ENCODE measurements at places on chromosomes 12 and 14.

- no peak for DNase-seq
Observed at GRCh38 chr12:25455696-25456095, 97.4 kb downstream of the LMNTD1 start.

GRCh38 chr14:90301668-90302090 lies 30.1 kb downstream of the NRDE2 start:
- DNase-seq = no peak

GRCh38 chr14:68195126-68195525 lies 375.5 kb downstream of the RAD51B start:
- DNase-seq = no peak

GRCh38 chr12:123923927-123924326 lies 48.7 kb downstream of the CCDC92 start:
- DNase-seq = no peak

DNA sequence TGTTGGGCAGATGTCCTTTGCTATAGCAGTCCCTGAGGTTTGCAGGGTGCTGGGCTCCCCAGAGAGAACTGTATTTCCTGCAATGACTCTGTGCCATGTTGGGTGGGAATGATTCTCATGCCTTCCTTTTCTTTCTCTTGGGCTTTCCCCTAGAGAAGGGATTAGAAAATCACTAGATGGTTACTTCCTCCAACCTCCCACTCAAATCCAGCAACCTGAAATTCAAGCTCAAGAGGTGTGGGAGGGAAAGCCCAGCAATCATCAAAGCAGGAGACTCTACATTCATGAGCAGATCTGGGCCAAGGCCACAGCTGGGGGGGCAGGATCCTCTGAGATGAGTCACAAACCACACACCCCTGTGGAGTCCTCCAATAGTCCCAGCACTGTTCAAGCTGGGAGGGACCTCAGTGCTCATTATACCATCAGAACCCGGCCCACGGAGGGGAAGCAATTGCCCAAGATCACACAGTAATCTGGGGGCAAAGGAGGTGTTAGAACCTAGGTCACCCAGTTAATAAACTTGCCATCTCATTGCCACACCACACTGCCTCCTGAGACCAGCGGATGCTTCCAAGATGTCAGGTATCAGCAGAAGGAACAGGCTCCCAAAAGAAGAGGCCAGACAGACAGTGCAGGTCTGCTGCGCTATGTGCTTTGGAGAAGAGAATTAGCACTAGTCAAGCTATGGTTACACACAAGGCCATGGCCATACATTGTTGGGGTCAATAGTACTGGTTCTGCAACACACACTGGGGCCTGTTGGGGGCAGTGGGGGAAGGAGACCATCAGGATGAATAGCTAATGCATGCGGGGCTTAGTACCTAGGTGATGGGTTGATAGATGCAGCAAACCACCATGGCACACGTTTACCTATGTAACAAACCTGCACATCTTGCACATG lies 65.7 kb downstream of the TTC9 start:
- no peak for DNase-seq

All from activated T-cell treated with anti-CD3 and anti-CD28 coated beads for 1 hour (primary cell).